ENCODE measurements at places on chromosomes 5 and 9. TPM values are rescaled to one million over a fixed set of nuclear protein-coding genes. Genes with fewer than 3 reads are reported as not detected.

DNA sequence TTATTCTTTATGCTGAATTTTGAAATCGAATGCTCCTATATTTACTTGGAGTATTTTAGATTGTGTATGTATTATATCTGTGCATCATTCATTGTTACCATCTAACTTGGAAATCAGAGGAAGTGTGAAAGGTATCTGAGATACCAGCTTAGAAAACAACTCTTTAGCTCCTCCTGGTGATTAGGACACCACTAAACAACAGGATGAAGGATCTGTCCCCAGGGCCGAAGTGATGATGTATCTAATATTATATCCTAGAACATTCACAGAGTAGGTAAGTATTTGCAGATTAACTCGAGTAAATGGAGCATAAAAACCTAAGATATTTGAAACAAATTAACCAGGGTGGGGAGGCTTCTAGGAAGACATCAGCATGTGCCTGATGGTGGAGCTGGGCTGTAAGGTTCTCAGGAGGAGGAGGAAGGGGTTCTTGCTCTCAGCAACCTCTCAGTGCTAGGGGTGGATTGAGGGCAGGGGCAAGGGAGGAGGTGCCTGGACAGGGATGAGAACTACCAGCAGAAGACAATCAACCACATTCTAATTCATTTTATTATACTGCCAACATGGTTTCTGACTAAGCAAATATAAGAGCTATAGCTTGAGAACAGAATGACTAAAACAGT is 2.6 kb upstream of the NFIL3 start:
- peak; percentile 72 for DNase-seq

GRCh38 chr5:83471405-83472212 is at the start of gene VCAN:
VCAN (plus strand) TSS chr5:83471744; CDS start chr5:83483519, 11,775 bp downstream.
- DNase-seq: peak; percentile 89

DNA sequence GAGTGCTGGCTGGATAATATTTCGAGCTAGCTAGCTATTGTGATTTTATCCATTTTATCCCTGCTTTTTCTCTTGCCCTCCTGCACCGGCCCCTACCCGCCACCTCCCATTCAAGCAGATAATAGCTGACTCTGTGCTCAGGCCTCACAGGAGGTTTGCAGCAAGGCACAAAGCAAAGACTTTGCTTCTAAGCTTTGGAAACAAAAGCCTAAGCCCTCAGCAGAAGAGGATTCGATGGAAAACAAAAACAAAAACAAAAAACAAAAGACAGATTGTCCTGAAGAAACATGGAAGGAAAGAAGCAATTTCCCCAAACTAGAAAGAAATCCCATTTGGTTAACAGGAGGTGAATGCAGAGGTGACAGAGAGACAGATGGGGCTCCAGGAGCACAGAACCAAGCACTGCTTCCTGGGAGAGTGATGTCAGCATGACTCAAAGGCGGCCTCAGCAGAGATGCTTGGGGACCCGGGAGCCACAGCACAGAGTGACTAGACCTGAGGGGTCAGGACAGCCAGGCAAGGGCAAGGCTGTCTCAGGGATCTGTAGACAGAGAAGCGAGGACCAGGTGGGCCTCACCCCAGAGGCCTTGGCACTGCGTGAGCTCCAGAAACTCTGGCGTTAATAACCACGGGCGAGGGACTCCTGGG is 28.4 kb downstream of the MTX3 start:
- peak; percentile 4 for DNase-seq

DNA sequence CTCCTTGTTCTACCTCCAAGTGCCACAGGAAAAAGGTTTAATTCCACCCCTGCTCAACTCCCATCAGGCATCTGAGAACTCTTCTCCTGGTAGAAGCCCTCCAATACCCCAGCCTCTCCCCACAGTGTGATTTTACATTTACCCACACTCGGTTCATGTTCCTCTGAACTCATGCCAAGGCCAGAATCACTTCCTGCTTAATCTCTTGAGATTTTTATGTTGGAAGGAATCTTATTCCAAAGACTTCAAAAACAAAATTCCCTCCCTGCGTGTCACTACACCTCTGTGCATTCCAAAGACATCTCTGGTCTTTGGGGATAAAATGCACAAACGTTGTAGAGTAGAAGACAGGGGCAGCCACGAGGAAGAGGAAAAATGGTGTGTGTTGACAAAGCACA is 186.8 kb downstream of the ACTL7B start:
- no peak for DNase-seq

DNA sequence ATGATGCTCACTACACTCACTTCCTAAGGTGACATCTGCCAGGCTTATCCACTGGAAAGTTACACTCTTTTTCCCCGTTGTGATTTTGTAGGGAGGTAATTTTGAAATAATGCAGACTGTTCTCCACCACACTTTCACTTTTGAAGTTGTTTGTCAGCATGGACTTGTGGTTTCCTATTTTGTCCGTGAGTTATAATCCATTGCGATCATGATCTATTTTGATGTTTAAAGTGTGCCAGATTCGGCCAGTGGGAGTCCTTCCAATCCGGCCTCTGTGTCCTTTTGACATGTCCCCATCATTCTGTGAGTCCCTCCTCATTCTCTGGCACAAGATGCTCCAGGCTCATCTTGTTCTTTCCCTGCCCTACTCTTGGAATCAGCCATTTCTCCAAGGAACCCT is 211.3 kb upstream of the KLF4 start:
- DNase-seq: no peak

DNA sequence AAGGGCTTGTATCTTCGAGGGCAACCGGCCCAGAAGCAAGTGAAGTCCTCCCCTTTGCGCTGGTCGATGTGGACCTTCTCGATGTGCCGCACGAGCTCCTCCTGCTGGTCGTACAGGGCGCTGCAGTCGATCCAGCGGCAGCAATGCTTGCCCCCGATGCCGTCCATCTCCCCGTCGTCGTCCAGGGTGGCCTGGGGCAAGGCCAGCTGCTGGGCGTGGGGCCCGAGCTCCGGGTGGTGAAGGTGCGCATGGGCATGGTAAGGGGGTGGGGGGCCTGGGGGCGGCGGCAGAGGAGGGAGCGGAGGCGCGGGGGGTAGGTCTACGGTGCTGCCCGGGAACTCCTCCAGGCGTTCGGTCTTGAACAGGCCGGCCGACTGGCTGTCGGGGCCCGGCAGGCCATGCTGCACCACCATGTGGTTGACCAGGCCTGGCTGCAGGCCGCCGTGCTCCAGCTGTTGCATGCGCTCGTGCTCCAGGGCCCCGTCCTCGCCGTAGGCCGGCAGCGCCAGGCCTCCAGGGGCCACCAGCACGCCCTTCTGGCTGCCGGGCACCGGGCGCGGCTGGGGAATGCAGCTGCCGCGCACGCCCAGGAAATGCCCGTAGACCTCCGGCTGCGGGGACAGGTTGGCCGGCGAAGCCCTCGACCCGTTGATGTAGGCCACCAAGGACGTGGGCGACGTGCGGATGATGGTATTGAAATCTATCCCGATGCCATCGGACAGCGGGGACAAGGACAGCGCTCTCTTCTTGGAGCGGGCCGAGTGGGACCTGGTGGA is 181.8 kb downstream of the GLIS3 start:
- DNase-seq: no peak

DNA sequence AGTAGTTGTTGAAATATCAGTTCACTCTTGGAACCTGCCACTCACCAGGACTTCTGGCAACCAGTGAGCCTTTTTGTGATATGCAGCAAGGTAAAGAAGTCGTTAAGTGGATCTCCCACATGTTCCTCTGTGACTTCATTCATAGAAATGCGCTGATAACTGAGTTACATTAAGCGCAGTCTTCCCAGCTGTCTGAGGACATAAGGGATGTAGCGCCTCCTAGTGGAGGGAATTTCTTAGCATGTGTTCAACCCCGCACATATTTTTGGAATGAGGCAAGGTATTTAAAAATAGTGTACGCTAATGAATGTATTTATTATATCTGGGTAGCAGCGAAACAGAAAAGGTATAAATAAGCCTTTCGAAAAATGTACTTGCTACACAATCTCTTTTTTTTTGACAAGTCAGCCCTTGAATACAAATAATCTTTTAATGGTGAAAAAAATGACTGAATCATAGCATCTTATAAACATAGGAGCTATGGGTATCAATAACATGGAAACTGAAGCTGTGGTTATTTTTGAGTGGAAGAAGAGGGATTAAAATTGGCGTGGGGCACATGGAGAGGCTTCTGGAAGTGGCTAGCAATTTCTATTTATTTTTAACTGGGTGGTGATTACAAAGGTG is 38.0 kb downstream of the PALM2AKAP2 start:
- peak; percentile 91 for DNase-seq

DNA sequence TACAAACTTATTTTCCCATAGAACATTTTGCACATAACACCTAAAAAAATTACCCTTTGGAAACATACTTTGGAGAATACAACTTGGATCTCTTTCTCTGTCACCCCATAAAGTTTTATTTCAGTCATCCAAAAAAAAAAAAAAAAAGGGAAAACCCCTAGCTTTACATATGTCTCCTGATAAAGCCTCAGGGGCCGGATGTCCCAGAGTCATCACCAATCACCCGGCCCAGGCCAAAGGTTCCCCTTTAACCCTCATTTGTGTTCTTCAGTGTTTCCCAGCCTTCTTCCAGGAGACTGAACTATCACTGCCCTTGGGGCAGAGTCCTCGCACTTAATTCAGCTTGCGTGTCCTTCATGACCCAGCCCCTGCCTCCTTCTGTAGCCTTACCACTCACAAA is 28.8 kb downstream of the ANXA6 start:
- no peak for DNase-seq

DNA sequence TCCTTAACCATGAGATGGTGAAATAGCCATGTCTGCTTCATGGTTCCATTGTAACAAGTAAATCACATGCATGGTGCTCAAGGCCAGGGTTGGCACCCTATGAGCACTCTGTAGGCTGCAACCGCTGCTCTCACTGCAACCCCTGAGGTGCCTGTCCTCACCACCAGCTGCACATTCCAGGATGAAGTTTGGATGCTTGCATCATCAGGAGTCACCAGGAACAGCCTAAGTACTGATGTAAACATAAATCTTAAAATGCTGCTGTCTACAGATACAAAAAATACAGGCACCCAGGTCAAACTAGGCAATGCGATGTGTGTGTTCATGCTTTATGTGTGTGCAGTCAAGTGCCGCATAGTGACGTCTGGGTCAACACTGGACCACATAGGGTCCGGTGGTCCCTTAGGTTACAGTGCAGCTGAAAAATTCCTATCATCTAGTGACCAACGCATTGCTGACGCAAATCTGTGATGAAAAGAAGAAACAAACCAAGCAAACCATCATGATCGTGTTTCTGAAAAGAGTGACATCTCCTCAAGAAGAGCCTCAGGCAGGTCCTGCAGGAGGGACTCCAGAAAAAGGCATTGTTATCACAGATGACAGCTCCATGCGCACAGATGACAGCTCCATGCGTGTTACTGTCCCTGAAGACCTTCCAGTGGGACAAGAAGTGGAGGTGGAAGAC is 234.8 kb downstream of the AUH start:
- DNase-seq: peak; percentile 42

DNA sequence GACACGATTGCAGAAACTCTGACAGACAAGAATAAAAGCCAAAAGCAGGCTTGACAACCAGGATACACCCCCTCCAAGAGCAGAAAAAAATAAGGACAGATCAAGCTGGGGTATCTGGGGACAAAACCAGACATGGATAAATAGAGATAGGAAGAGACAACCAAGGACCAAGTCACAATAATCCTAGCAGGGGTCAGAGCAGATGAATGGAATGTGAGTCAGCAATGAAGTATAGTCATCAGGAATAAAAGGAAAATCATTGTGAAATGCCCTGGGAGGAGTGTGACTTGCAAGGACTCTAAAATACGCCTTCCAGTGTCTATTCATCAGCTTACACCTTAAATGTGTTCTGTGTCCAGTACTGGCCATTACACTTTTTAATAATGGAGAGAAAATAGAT is 206.8 kb downstream of the CAAP1 start:
- peak; percentile 64 for DNase-seq

- DNase-seq: no peak
Measured at GRCh38 chr9:18861609-18862544, 171.1 kb downstream of the SAXO1 start.

DNA sequence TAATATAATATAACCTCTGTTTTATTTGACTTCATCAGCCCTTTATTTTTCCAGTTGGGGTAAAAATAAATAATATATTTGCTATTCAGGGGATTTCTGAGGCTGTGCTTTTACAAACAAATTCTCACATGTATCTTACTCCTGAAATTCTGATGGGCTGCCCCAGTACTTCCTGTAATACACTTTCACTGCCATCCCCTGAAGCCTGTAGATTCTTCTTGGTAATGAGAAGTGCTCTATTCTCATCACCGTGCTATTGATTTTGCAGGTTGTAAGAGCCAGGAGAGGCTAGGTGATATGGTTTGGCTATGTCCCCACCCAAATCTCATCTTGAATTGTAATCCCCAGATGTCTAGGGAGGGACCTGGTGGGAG is 91.9 kb upstream of the CEP78 start:
- no peak for DNase-seq

- peak; percentile 59 for DNase-seq
Measured at GRCh38 chr9:108156270-108156998, 666.9 kb upstream of the KLF4 start.

GRCh38 chr9:10443181-10443867 is 169.5 kb downstream of the PTPRD start:
- DNase-seq: no peak

GRCh38 chr5:98763001-98763630 is 10.3 kb upstream of the RGMB start:
- no peak for DNase-seq

DNA sequence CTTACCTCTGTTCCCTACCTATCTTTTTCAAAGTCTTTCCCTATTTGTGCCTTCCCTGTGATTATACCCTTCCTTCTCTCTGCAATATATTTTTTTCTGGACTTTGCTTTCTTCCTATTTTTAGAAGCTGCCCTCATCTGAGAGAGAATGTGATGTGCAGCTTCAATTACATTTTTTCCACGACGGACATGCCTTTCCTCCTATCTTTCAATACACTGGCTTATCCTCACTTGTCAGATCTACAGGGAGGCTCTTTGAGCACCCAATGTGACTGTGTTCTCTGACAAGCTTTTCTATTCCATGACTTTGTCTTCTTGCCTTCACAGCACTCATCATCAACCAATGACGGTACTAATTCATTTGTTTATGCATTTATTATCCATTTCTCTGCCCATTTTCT is 227.9 kb upstream of the CLINT1 start:
- no peak for DNase-seq

ZBED3 gene
- total RNA-seq: 14.8 TPM

DUSP1 gene
- 594 TPM for total RNA-seq

DDX4 gene
- total RNA-seq: not detected

FAM78A gene
- 0.54 TPM for total RNA-seq

GRM6 gene
- total RNA-seq: not detected

GDA gene
- total RNA-seq: not detected

TMEM252 gene
- total RNA-seq: not detected

CCDC180 gene
- 5.1 TPM for total RNA-seq

SLC27A6 gene
- total RNA-seq: 0.16 TPM

RMRP gene
- 17,503 TPM for total RNA-seq

SLC36A2 gene
- not detected for total RNA-seq

IRX2 gene
- total RNA-seq: 35.4 TPM

Data from MCF 10A (cell line).